ENCODE measurements at places on chromosomes 1 and 21. TPM values are rescaled to one million over a fixed set of nuclear protein-coding genes. Genes with fewer than 3 reads are reported as not detected.

- DNase-seq, result no peak
Observed at GRCh38 chr1:234047123-234047522, 142.6 kb downstream of the SLC35F3 start.

DNA sequence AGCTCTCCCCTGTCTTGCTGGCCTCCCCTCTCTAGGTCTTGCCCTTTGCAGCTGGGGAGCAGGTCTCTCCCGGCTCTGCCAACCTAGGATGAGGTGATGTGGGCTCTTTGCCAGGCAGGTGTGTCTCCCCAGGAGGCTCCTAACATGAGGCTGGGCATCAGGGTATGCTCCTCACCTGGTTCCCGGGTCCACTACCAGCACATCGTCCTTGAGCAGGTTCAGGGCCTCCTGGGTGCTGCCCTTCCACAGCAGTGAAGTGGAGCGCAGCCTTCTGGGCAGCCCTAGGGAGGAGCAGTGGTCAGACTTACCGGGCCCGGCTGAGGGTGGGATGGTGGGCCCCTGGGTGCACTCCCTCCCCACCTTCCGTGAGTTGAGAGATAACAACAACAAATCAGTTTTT is 17.5 kb downstream of the LACTBL1 start:
- DNase-seq, result no peak

- no peak for DNase-seq
Observed at GRCh38 chr1:12760256-12760795, 13.2 kb upstream of the PRAMEF12 start.

- no peak for DNase-seq
Observed at GRCh38 chr1:236746785-236747184, 48.3 kb upstream of the MTR start.

GRCh38 chr1:14956579-14957195 is 196.9 kb upstream of the TMEM51 start:
- DNase-seq, result no peak

DNA sequence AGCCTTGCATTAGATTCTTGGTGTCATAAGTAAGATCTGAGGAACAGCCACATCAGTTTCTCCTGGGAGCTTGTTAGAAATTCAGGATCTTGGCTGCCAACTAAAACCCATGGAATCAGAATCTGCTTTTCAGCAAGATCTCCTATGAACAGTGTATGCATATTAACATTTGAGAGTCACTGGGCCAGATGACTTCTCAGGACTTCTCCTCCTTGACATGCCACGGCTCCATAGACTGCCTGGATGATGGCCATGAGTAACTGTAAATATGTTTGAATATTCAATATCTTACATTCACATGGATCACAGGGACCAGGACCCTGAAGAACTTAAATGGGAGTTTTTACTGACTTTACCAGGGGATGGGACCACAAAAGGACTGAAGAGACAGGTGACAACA is 148.0 kb downstream of the HHAT start:
- no peak for DNase-seq

The AADACL3 gene
- not detected for total RNA-seq

DNA sequence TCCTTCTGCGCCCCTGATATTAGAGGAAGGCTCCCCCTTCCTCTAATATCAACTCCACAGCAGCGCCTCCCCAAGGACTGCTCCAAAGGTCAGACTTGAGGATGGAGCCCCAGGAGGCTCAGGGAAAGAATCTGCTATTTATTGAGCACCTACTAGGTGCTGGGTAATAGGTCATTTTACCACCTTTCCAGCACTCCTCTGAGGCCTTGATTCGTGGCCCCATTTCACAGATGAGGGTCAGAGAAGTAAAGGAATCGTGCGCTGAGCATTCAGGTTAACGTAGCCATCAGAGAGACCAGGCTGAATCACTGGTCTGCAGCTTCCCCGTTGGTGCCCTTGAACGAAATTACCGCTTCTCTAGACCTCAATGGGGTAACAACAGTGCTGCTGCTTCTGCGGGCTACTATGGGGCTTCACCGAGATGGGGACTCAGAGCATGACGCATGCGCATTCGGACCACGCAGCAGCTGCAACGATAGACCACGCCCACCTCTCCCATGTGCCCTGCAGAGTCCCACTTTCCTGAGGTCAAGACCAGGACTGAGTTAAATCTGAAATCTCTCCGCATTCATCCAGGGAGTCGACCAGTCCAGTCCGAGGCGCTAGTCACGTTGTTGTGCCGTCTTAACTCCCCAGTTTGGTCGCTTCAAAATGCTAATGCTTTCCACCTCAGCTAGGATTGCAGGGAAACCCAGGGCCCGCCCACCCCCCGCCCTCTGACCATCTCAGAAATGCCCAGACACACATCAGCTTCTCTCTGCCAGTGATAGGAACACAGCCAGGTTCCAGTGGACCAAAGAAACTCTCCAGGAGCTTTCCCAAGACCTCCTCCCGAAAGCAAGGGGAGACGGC is 12.9 kb downstream of the CAMK2N1 start:
- DNase-seq, result no peak
